ENCODE measurements at places on chromosomes 7 and 10.

GRCh38 chr7:23873306-23873705, 163.3 kb downstream of the STK31 start:
- DNase-seq: no peak

DNA sequence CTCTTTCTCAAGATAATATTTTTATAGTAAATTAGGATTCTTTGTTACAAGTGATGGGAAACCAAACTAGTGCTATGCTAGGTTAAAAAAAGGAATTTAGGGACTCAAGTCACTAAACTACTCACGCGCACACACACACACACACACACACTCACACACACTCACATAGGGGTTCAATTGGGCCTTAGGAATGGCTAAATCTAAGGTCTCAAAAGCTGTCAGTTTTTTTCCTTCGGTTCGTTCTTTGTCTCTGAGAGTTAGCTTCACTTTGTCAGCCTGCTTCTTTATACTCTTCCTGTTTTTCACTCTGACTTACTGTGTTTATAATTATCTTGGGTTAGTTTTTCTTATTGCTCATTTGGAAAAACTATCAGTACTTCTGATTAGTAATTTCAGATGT, 138.9 kb downstream of the ADK start:
- DNase-seq: no peak

- DNase-seq: no peak
These were observed 767.2 kb downstream of the NXPH1 start for GRCh38 chr7:9200626-9201025.

DNA sequence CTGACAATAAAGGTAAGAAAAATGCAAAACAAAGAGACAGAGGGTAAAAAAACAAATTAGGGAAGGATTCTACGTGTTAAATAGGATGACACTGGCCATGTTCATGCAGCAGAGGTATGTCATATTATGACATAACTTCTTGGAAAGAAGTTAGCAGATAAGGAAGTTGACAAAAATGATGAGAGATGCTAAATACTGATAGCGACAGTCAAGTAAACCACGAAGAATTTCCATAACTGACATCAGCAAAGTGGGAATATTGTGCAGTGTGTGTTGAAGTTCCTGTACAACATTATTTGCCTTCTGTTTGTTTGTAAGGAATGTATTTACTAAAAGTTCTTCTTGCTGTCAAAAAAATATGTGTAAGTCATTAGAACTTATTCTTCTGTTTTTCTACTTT, 29.5 kb downstream of the MDH2 start:
- DNase-seq: no peak

DNA sequence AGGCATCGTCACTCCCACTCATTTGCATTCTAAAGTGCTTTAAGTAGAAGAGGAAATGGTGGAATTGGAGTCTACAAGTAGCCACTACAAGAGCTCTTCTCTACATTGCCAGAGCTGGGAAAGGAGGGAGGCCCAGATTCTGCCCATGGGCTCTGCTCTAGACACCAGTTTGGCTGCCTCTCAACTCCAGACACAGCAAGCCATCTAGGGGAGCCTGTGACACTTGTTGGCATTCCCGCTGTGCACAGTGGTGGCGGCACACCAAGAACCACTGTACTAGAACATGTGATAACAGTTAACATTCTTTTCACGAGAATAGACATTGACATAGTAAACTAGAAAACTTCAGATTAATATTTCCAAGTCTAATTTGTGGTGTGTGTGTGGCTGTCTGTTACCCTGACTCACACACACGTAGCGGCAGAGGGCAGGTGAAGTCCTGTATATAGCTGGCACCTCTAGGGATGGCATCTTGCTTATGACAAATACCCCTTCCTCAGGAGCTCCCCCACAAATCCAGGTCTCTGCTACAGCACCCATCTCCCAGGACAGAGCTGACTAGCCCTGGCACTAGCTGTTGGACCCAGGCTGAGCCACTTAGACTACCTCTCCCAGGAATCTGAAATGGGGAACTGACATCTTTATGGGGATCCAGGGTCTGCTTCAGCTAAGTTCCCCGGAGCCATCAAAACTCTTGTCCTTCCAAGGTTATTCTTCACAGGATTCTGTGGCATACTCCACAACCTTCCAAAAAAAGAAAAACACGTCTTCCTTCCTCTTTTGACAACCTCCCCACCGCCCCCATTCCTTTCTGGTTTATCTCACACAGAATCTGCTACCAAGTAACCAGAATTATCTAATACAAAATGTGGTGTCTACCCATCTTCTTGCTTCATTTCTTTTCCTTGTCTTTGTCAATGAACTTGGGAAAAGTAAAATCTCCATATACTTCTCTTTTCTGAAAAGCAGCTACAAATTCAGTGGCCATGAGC, 54.7 kb upstream of the MRLN start:
- DNase-seq: no peak

- DNase-seq: peak; percentile 36
These were observed 72.5 kb downstream of the C10orf90 start for GRCh38 chr10:126598009-126598408.
